Posterior vena cava (tissue), 2 donors: ENCODE measurements at places on chromosomes 6 and 20.

GRCh38 chr6:51339728-51340127, 521.1 kb downstream of the TFAP2B start:
- no peak for DNase-seq

- no peak for DNase-seq
These were observed 119.2 kb upstream of the ASCC3 start for GRCh38 chr6:101000341-101000740.

- DNase-seq, result peak; percentile 44
These were observed 14.6 kb upstream of the FRMD1 start for GRCh38 chr6:168093634-168094033.

DNA sequence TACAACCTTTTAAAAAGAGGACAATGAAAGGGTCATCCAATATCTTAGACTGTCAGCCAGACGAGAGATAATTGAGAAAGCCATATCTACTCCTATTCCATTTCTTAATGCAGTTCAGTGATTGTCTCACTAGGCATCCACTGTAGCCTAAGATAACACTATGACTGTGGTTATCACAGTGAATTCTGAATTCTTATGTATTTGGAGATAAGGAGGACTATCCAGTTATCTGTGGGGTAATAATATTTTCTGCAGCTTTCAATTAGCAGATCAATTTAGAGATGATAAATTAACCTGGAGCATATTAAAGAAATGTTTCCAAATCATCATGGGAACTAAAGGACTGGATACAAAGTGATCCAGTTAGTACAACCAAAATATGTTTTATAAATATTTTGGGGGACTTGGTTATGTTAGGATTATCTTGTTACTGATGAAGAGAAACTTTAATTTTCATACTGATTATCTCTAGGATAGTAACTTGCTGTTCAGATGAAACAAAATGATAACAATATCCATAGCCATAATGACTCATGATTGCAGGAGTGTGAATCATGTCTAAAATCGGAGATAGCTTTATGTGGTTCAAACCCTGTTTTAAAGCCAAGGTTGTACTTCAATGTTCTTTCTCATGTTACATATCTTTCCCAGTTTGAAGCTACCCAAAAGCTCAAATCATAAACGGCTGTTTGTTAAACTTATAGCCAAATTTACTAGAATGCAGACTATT, 1152.0 kb downstream of the HACE1 start:
- no peak for DNase-seq

GRCh38 chr6:38151580-38152500, 332.3 kb downstream of the ZFAND3 start:
- no peak for DNase-seq
